Suppressor macrophage (primary cell): ENCODE measurements at places on chromosomes 1 and 21.
A peak's percentile ranks its signal among the peaks of the same experiment; 100 is the strongest.

DNA sequence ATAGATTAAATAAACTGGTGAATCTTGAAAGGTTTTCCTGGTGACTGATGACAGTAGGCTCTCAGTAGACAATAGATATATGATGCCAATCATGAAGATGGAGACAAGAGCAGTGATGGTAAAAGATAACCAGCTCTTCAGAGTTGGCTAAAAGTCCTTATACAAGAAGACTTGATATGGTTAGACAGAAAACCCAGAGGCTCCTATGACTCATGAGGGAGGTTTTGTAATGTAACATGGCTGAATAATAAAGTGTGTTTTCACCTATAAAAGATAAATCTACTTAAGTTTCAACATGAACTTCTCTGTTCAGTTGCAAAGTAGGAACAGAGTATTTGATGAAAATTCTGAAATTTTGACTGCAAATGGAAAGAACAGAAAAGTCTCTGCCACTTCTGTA, 12.7 kb upstream of the CRNN start:
- no peak for DNase-seq

- DNase-seq = peak; percentile 78
Observed at GRCh38 chr1:234778221-234779159, 168.5 kb upstream of the IRF2BP2 start.

GRCh38 chr1:153353226-153353947, 4.3 kb upstream of the S100A9 start:
- no peak for DNase-seq

DNA sequence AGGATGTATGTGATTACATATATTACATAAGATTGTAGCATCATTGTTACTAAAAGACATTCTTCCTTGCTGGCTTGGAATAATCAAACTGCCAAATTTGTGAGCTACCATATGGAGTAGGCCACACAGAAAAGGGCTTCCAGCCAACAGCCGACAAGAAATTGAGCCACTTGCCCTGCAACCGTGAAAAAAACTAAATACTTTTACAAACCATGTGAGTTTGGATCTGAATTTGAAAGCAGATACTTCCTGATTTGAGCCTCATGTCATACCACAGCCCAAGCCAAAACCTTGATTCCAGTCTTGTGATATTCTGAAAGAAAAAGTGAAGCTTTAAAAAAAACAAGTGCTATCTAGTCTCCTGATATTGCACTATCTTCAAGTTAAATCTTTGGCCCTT, 55.6 kb upstream of the PRMT6 start:
- DNase-seq = no peak

GRCh38 chr1:33273406-33273805, 17.1 kb downstream of the ZNF362 start:
- no peak for DNase-seq

DNA sequence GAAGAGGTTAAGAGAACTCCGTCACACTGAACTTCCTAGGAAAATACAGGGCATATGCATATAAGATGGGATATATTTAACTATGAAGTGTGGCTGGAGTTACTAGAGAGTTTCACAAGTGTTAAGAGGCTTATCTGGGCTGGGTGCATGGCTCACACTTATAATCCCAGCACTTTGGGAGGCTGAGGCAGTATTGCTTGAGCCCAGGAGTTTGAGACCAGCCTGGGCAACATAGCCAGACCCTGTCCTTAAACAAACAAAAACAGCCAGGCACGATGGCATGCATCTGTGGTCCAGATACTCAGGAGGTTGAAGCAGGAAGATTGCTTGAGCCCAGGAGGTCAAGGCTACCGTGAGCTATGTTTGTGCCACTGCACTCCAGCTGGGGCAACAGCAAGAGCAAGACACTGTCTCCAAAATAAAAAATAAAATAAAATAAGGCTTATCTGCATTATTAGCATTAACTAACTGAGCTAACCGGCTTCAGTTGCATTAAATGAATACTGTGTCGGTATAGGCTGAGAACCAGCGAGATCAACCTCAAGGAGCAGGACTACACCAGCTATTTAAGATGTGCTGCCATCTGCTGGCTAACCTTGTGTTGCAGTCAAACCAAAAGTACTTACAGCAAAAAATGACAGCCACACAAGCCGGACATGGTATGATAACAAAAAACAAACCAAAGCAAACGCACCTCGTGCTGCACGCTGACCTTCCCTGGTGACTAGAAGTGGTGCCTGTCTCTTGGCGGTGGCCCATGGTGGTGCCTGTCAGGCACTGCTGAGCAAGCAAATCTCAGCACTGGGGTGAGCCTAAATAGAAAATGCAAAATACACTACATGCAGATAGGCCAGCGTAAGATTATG, 19.7 kb upstream of the RBBP5 start:
- peak; percentile 88 for DNase-seq

- DNase-seq = no peak
Observed at GRCh38 chr1:236301080-236301957, 19.6 kb upstream of the ERO1B start.

- DNase-seq = peak; percentile 10
Observed at GRCh38 chr1:109500941-109501381, 7.1 kb downstream of the CYB561D1 start.
